Right ventricle myocardium inferior (tissue), 1 donor: ENCODE measurements at places on chromosomes 7 and 10. TPM values are rescaled to one million over a fixed set of nuclear protein-coding genes. Genes with fewer than 3 reads are reported as not detected.

TMEM130 gene
- total RNA-seq: not detected

AKR1C4 gene
- total RNA-seq: not detected

PAOX gene
- total RNA-seq: 3.5 TPM

GRCh38 chr7:146443102-146443501 lies 326.5 kb downstream of the CNTNAP2 start:
- no peak for DNase-seq

DNA sequence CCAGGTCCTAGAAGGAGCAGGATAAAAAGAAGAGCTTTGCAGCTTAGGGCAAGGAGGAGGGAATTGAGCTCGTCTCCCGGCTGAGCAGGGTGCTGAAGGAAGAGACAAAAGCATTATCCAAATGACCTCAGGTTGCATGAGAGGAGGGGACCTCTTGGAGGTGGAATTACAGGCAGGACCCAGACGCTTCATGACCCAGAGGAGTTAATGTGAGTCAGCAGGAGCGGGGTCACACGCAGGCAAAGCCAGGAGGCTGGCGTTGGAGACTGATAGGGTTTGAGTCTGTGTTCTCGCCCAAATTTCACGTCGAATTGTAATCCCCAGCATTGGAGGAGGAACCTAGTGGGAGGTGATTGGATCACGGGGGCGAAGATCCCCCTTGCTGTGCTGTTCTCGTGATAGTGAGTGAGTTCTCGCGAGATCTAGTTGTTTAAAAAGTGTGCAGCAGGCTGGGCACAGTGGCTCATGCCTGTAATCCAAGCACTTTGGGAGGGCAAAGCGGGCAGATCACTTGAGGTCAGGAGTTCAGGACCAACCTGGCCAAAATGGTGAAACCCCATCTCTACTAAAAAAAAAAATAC lies 63.7 kb upstream of the AUTS2 start:
- DNase-seq: no peak

GRCh38 chr10:114766470-114766869 lies 55.1 kb upstream of the FHIP2A start:
- DNase-seq: no peak

DNA sequence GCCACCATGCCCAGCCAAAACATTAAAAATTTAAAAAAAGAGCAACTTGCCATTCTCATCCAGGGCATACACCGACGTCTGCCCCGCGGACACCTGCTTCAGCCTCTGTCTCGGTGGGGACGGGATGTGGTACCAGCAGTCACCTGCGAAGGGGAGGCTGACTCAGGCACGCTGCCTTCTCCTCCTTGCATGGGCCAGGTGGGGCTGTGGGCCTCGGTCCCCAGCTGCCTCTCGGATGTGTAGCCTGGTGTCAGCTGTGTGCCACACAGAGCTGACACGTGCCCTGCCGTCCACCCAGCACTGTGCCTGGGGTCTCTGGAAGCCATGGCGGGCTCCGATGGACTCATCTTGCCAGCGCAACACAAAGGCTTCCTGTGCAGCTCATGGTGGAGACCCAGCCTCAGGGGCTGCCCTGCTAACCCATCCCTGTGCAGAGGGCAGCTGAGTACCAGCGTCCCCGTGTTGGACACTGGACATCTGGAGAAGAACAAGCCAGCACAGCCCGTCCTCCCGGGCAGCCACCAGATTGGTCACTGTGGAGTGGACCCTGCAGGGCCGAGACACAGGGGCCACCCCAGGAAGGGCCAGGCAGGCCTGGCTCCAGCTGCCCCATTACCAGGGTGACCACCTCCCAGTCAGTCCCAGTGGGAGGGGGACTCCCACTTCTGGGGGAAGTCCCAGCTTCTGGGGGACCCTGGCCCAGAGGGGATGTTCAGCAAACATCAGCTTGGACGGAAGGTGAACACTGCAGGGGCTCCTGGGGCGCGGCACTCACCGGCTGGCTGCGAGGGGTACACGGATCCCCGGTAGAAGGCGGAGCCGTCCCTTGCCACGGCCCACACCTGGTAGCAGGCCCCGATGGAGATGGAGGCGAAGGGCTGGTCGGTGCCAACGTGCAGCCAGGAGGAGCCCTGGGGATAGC lies 10.6 kb downstream of the BHLHA15 start:
- DNase-seq: peak; percentile 56

- no peak for DNase-seq
These were observed 15.8 kb downstream of the BBS9 start for GRCh38 chr7:33145156-33145555.

- no peak for DNase-seq
These were observed 90.1 kb downstream of the PCDH15 start for GRCh38 chr10:54710918-54711317.
